ENCODE measurements at places on chromosomes 5 and 9.

- DNase-seq: no peak
These were observed 61.6 kb downstream of the CSNK1A1 start for GRCh38 chr5:149489605-149490037.

GRCh38 chr5:43973318-43973717, 370.3 kb downstream of the NNT start:
- DNase-seq: no peak

- no peak for DNase-seq
These were observed 102.6 kb downstream of the TLE1 start for GRCh38 chr9:81586786-81587185.

DNA sequence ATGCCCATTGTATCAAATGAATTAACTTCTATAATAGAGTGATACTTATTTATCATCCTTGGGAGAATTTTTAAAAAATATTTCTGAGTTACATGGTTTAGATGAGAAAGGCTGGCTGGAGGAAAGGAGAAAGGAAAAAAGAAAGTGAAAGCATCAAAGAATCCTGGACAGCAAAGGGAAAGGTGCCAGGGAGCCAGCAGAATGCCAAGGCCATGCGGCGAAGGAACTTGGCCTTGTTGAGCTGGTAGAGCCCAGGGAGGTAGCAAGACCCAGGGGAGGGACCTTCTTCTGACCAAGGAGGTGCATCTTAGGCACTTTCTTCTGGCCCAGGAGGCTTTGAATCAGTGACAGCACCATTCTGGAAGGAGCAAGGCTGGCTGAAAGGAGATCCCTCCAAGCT, 240.5 kb downstream of the ENC1 start:
- DNase-seq: no peak

GRCh38 chr9:76642074-76642473, 122.2 kb upstream of the PCA3 start:
- DNase-seq: no peak

DNA sequence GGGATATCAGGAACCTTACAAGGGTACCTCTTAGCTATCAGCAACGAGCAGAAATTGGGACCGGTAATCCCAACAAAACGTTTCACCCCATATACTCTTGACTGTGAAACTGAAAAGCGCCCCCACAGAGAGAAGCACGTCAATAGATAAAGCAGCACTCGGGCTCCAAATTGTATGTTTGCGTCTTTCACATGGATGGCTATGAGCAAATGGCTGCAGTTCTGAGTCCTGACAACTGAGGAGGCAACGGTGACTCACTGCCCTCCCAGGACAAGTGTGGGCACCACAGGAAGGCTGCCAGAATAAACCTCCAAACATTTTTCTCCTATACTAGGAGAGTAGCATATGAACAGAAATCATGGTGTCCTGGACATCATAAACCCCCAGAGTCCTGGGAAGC, 36.6 kb downstream of the SEMA4D start:
- DNase-seq: no peak

GRCh38 chr9:113137196-113138168, 13.3 kb upstream of the SLC31A2 start:
- no peak for DNase-seq

DNA sequence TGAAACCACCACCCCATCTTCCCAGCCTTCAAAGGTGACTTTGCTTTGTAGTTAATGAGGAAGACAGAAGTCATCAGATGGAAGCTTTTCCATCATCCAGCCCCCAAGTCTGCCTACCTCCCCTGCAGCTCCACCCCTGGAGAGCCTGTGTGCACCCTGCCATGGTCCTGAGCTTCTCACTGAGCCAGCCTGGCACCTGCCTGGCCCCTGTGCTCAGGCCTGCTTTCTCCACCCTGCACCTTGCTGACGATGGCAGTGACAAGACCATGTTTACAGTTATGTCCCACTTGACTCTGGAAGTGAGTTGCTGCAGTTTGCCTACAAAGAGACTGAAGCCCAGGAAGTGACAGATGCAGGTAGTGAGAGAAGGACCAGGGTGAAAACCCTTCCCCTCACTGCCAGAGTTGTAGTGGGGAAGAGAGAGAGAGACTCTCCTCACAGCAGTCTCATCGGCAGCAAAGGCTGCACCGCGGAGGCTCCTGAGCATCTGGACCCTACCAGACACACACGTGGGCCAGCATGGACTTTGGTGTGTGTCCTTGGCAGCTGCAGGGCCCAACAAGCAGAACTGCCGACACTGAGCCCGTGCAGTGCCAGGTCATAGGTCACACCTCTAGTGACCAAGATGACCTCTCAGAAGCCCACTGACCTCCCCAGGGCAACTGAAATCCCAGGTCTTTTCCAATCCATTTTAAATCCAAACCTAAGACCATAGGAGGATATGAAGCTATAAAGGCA, 107.1 kb downstream of the CACNA1B start:
- DNase-seq: no peak

DNA sequence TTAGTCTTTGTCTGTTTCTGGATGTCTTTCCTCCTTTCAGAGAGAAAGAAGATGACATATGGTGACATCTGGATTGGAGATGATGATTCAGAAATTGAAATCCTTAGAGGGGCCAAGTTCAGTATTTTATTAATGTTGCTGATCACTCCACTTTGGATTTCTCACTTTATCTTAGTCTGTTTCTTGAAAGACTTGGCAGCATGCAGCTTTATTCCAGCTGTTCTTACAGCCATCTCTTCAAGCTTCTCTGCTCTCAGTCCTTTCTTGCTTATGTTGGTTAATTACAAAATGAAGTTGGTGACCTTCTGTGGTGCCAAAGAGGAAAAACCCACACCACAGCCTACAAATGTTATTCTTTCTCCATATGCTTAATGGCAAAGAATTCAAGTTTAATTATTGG, 62.1 kb downstream of the SNCAIP start:
- no peak for DNase-seq

GRCh38 chr5:180326989-180327565, 26.1 kb downstream of the GFPT2 start:
- no peak for DNase-seq

- DNase-seq: no peak
These were observed 41.6 kb upstream of the SPATA31D4 start for GRCh38 chr9:81886665-81887064.

DNA sequence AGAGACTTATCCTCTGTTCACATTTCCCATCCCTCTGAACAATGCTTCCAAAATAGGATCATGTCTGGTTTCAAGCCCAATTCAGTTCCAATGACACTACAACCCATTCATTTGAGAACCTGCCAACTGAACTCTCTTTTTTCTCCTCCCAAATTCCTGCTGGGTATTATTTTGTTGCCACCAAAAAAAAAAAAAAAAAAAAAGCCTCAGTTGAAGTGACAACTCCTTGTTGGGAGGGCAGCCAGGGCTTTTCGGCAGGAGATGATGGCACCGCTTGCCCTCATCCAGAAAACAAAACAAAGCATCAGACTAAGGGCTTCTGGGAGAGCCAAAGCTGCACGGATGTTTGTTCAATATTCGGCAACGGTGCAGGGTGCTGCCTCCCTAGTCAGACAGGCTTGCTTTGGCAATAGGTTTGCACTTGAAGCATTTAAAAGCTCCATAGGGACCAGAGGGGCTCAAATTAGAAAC, 30.6 kb upstream of the TRIM32 start:
- DNase-seq: no peak

- DNase-seq: no peak
These were observed 128.9 kb upstream of the SPEF2 start for GRCh38 chr5:35488791-35489190.

DNA sequence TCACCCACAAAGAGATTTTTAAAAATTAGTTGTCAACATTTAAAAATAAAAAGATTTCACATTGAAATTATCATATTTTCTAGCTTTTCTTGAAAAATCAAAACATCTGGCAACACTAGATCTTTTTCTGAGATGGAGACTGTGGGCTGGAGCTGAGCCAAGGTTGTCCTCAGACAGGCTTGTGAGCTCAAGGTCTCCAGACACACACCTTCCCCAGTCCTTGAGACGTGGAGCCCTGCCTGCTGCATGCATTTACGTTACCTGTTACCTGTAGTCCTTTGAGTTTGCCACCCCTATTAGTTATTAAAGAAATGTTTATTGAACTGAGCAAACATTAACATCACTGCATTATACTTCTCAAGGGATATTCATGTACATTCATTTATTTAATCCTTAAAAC, 87.5 kb upstream of the TLE1 start:
- DNase-seq: no peak

- DNase-seq: no peak
These were observed 269.1 kb downstream of the FANCC start for GRCh38 chr9:95048225-95049087.

GRCh38 chr5:173941758-173942401, 47.1 kb upstream of the C5orf47 start:
- no peak for DNase-seq

DNA sequence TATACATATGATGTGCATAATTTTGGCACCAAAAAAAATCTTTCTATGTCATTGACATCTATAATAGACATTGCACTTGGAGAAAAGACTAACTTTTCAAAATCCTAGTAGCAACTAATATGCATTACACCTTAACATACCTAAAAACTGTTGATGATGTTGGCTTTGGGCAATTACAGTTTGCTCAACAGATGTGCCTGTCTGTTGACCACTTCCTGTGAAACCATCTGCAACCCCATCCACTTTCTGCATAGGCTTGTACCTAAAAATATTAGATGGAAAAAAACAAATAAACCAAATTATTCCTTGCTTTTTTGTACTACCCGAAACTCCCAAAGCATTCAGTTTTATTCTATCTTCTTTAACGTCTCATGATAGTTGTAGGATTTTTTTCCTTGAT, 248.6 kb downstream of the RFX3 start:
- no peak for DNase-seq

- DNase-seq: no peak
These were observed 1.2 kb upstream of the RNF44 start for GRCh38 chr5:176538230-176538988.

- no peak for DNase-seq
These were observed 6.4 kb downstream of the SPINK4 start for GRCh38 chr9:33246269-33246860.

DNA sequence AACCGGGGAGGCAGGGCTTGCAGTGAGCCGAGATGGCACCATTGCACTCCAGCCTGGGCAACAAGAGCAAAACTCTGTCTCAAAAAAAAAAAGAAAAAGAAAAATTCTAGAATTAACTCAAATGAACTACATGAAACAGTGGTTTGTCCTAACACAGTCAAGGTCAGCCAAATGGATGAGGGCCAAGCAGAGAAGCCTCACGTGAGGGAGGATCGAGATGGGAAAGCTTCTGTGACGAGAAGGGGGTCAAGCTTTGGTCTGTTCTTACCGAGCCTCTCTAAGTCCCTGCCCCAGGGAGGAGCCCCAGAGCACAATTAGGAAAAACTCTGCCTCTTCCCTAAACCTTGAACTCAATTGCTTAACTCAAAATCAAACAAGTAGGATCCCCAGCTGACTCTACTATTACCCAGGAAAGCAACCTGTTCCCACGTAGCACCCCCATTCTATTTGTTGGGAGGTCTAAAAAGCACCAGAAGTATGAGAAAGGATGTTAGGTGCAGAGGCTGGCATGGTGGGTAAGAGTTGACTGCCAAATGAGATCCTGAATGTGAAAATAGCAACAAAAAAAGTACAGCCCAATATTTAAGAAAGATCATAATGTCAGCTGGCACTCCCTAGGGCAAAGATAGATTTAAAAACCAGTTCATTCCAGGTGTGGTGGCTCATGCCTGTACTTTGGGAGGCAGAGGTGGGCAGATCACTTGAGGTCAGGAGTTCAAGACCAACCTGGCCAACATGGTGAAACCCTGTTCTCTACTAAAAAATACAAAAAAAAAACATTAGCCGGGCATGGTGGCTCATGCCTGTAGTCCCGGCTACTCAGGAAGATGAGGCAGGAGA, 7.2 kb downstream of the ALDH7A1 start:
- no peak for DNase-seq

- DNase-seq: no peak
These were observed 1.3 kb upstream of the MTAP start for GRCh38 chr9:21800931-21801682.

GRCh38 chr5:141903261-141903660, 20.4 kb upstream of the DELE1 start:
- DNase-seq: no peak

GRCh38 chr5:176730815-176731475, 79.4 kb upstream of the UNC5A start:
- DNase-seq: no peak

GRCh38 chr5:66694036-66694435, 97.8 kb downstream of the MAST4 start:
- no peak for DNase-seq

- no peak for DNase-seq
These were observed 8.2 kb upstream of the PHF2 start for GRCh38 chr9:93568169-93568568.

DNA sequence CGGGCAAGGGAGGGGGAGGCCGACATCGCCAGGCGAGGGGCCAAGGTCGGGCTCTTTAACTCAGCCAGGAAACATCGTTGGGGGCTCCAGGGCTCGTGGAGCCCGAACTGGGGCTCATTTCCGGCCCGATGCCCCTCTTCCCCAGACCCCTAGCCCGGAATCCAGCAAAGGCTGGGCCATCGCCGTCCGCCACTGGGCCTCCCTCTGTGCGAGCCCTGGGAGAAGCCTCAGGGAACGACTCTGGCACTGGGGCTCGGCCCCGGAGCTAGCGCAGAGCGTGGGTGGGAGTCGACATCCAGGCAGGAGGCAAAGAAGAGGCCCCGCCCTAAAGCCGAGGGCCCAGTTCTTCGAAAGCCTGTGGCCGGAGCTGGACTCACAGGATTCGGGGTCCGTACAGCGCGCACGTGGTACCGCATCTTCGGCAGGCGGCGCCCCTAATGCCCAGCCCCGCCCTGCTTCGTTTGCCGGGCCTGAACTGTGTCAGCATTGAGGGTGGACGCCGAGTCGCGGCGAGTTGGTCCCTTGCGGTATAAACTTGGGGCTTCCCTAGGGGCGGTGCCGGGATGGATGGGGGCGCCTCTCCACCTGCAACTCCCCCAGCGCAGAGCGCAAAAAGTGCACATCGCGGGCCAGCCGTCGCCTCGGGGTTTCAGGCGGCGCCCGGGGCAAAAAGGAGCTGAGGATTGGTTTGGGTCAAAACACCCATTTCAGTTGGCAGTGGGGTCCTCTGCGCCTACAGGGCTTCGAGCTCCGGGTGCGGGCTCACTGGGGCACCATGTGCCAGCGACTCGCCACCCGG, 3.6 kb upstream of the PAX5 start:
- no peak for DNase-seq

- no peak for DNase-seq
These were observed 212.9 kb upstream of the SEMA6A start for GRCh38 chr5:116787570-116787969.

DNA sequence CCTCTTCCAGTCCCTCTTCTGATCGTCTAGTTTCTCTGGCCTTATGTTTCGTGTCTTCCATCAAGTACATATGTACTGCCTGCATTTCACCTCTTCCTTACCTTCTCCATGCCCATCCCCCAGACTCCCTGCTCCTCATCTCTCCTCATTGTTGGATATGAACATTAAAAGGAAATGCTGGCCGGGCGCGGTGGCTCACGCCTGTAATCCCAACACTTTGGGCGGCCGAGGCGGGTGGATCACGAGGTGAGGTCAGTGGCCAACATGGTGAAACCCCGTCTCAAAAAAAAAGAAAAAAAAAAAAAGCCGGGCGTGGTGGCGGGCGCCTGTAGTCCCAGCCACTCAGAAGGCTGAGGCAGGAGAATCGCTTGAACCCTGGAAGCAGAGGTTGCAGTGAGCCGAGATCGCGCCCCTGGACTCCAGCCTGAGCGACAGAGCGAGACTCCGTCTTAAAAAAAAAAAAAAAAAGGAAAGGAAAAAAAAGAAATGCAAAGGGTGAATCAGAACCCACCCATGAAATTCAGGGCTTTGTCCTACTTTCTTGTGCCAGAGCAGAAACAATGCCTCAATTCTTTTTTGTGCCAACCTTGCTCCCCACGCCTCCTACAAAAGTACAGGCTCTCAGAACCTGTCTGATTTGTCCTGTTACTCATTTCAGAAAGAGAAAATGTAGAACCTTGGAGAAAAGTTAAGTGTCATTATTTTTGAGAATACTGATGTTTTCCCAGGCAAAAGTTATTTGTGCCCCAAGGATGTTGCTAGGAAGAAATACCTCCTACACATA, 1.5 kb upstream of the ZFR start:
- no peak for DNase-seq

Data from Panc1 (cell line).